NCI-H2029 (cell line): ENCODE measurements at places on chromosomes 2 and 18.

DNA sequence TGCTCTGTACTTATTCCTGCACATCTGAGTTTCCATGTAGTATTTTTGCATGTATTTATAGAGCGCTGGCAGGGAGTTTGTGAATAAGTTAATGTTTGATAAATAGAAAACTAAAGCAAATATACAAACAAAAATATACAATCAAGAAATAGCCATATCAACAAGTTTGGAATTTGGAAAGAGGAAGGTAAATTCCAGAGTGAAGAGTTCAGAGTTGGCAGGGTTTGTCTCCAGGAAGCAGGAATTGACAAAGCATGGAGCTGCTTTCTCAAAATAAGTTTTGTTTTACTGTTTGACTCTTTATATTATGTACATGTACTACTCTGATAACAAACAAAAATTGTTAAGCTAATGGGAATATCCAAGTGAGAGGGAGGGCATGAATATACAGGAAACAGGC is 80.3 kb downstream of the SPOPL start:
- DNase-seq, result no peak

GRCh38 chr2:28681158-28681571 is 70.5 kb upstream of the PPP1CB start:
- no peak for DNase-seq

DNA sequence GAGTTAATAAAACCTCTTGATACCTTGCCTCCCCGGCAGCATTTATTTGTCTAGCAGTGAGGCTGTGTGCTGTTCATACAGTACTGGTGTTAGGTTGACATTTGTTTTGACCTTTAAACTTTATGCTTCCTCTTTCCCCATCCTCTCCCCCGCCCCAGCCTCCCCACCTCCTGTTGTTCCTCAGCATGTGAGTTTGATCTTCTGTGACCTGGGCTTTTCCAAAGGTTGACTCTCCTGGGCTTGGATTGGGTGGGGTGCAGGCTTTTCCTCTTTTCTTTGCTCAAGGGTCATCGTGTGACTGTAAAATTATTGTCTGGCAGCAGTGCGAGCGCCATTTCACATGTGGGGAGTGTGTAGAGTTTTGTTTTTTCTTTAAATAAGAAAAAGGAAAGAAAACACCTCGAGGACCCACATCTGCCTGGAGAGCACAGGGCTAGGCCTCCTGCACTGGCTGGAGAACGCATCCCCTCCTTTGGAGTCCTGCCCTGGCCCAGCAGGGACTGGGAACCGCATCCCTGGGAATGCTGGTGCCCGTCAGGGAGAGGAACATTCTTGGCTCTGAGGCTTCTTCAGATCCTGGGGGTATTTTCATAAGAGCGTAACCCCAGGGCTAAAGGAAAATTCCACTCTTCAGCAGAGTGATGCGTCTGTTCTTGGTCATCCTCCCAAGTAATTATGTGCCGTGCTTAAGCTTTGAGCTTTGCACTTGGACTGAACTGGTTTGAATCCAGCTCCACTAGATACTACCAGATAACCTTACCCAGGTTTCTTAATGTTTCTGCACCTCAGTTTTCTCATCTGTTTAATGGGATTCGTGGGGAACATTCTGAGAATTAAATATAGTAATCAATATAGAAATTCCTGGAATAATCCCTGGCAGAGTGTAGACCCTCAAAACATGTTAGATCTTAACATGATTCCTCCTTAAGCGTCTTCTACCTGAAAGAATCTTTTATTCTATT is 91.5 kb downstream of the SETBP1 start:
- DNase-seq, result no peak

DNA sequence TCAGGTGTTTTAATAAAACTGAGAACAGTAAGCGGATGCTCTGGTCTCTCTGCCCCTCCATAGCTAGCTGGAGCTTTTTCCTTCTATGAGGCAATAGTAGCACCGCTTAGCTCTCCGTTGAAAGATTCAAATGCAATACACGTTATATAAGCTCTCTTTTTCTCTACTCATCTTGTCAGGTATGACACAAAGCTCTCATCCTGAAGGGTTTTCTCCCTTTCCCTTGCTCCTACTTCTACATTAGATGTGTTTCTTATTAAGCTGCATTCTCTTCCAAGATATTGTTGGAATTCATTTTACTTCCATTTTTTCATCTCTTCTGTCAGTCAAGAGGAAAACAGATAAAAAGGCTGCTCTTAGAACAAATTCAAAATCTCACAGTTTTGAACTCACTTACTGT is 434.6 kb upstream of the DDX18 start:
- DNase-seq, result no peak

GRCh38 chr18:808086-808485 is 4.0 kb downstream of the YES1 start:
- DNase-seq, result no peak
